ENCODE measurements at places on chromosomes 3 and 15.

- no peak for DNase-seq
Observed at GRCh38 chr15:65642594-65642993, 20.9 kb downstream of the SLC24A1 start.

DNA sequence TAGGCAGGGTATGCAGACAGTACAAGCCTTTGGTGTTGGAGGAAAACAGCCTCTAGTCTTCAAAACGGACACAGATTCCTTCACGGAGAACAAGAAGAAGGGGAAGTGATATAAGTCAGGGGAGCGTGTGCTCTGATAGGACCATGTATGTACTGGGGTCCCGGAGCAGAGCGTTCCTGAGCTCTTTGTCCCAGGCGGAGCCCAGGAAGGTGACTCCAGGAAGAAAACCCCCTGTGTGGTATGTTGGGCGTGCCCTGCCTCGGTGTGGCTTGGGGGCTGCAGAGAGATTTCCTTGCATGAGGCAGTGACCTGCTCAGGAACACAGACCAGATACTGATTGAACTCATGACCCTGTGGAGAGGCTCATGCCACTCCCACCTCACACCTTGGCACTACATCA lies 21.7 kb downstream of the MELTF start:
- no peak for DNase-seq

GRCh38 chr3:131233900-131234668 lies 147.5 kb upstream of the NUDT16 start:
- no peak for DNase-seq

DNA sequence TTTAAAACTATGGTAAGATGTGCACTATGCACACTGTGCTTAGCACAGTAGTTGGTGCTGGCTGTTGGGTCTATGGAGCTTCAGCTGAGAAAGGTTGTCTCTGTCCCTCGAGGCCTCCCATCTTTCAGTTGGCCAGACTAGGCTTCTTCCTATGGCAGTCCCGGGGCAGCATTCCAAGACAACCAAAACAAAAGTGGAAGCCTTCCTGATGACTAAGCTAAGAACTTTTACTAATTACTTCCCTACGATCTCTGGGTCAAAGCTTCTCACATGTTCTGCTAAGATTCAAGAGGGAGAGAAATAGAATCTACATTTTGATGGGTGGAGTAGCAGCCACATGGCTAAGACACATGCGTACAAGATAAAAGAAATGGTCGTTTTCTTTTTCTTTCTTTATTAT lies 342.8 kb downstream of the TUSC7 start:
- no peak for DNase-seq

- no peak for DNase-seq
Observed at GRCh38 chr3:167750272-167750971, 14.9 kb downstream of the SERPINI1 start.

DNA sequence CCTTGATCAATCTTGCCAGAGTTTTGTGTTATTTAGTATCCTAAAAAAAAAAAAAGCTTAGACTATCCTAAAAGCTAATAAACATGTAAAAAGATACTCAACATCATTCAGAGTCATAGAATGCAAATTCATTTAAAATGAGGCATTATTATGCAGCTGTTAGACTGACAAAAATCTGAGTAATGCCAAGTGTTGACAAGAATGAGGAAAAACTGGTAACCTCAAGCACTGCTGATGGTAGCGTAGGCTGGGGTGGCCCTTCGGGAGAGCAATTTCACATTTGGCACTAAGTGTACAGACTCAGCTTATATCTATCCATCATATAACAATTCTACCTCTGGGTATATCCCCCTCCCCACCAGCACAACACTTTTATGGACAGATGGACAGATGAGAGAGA lies 280.4 kb downstream of the RAP2B start:
- DNase-seq, result no peak
